ENCODE measurements at places on chromosomes 3 and 15.

- DNase-seq, result no peak
Observed at GRCh38 chr3:156646958-156647357, 27.4 kb upstream of the TIPARP start.

DNA sequence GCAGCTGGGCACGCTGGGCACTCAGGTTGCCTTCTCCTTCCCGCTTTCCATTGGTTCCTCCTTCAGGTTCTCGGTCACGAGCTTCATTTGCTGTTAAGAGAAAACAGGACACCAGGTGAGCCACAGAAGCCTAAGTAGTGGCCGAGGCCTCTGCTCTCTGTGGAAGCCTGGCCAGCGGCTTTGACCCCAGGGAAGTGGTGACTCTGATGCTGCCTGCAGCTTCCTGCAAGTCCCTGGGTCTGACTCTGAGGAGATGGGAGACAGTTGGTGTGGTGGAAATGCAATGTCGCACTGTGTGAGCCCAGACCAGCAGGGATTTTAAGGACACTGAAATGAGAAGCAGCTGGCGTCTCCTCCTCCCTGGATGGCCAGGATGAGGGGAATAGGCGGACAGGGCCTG is 80.5 kb downstream of the SNRK start:
- no peak for DNase-seq

DNA sequence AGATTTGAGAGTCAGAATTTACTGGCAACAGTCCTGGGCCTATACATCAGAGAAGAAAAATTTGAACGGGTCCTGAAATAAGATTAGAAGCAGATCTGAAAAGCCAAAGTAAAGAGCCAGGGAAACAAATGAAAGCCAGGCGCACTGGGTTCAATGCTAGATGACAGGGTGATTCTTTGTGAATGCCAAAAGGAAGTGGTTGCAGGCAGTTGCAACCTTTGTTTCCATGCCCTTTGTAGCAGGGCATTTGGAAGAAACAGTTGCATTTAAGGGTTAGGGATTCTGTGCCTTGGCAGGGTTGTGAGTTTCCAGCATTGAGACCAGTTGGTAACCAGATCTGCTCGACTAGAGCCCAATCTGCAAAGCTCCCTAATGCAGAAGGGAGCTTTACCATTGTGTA is 36.4 kb upstream of the MTHFS start:
- no peak for DNase-seq

DNA sequence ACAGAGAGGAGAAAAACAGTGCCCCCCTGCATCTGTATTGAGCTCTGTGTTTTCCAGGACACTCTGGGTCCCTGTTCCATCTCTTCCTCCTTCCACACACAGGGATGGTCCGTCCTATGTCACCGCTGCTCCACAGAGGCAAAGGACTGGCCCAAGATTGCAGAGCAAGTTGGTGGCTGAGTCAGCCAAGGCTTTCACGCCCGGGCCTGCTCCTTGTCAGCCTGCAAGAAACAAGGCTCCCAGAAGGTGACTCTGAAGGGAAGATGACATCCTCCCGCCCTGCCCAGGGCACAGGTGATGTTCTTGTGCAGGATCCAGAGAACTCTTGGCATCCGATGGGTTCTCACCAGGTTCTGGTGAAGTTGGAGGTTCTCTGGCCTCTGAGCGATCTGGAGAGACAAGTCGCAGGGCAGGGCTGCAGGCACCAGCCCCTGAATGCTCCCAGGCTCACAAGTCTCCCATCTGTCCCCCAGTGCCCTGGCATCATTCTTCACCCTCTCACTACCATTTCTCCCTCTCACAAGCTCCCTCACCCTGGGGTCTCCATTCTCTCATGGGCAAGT is 138.6 kb downstream of the MEGF11 start:
- DNase-seq, result no peak

DNA sequence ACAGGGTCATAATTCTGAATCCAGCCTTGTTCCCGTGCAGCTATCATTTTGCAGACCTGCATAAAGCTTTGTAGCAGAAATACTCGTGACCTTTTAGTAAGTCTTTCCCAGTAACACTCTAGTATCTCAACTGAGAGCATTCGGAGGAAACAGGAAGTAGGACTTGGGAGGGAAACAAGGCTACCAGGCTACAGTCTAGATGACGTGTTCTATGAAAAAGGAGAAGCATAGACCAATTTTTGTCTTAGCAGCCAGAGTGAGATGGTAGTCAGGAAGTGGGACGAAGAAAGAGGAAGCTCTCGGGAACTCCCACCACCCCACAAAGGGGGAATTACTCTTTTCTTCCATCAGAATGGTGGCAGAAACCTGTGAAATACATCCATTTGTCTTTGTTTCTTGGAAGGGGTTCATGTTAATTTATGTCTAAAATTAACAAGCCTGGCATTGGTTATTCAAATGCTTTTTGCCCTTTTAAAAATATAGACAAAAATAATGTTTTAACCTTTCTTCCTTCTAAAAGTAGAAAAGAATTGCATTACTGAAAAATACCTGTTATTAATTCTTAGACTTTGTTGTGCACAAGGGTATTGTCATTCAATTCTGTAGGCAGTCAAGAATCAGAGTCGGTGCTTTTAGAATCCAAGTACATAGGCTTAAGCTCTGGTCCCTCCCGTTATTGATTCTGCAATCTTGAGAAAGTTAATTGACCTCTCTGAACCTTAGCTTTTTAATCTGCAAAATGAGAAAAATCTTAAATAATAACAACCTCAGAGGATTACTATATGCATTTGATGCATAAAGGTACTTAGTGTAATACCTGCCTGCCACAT is 1.6 kb upstream of the SUCNR1 start:
- DNase-seq, result no peak

- no peak for DNase-seq
Observed at GRCh38 chr15:73991260-73991659, 835 bp downstream of the STOML1 start.

- no peak for DNase-seq
Observed at GRCh38 chr3:129732200-129732876, 125.9 kb upstream of the PLXND1 start.

DNA sequence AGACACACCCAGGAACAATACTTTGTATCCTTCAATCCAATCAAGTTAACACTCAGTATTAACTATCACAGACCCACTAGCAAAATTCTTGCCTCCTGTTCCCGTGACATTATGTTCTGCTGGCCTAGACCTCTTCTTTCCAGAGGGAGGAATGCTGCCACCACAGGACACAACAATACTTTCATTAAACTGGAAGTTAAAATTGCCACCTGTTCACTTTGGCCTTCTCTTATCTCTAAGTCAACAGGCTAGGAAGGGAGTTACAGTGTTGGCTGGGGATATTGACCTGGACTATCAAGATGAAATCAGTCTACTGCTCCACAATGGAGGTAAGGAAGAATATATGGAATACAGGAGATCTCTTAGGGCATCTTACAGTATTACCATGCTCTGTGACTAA is 1000.4 kb upstream of the GBE1 start:
- no peak for DNase-seq

DNA sequence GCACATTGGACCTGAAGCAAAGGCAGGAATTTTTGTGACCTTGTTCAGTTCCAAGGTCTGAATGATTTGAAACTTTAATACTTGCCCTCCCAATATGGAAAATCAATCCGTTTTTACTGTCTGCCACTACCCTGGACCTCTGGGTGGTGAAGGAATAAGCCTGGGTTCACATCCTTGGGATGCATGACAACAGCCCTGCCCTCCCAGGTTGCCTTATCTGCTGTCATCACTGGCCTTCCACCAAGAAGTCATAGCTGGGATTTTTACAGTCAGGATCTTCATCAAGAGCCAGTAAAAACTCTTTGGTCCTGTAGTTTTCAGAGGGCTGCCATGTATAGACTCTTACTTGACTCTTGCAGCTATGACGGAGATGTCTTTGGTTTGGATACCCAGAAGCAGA is 128.6 kb downstream of the MYLK start:
- DNase-seq, result no peak

- no peak for DNase-seq
Observed at GRCh38 chr3:32062950-32063582, 43.4 kb upstream of the GPD1L start.

- no peak for DNase-seq
Observed at GRCh38 chr15:74835312-74835823, 7.6 kb downstream of the ULK3 start.

GRCh38 chr3:155026999-155027591 is 53.0 kb upstream of the MME start:
- no peak for DNase-seq

DNA sequence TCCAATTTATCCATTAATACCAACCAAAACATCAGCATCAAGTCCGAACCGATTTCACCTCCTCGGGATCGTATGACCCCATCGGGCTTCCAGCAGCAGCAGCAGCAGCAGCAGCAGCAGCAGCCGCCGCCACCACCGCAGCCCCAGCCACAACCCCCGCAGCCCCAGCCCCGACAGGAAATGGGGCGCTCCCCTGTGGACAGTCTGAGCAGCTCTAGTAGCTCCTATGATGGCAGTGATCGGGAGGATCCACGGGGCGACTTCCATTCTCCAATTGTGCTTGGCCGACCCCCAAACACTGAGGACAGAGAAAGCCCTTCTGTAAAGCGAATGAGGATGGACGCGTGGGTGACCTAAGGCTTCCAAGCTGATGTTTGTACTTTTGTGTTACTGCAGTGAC is 20.8 kb downstream of the LYSMD4 start:
- no peak for DNase-seq

DNA sequence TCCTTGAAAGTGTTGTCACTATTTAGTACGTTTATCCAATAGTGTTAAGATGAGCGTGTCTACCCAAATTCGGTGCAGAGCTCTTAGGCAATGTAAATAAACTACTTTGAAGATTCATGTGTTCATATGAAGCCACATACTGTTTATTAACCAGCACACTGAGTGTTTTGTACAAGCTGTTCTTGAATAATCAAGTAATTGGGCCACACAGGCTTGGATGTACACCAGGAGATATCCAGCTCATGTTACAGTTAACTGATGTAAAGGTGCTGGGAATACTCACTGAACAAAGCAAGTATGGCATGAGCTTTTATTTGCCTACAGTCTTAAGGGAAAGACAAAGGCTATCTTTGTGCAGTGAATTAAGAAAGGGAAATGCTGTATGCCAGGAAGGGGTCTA is 632 bp upstream of the DHX36 start:
- no peak for DNase-seq

DNA sequence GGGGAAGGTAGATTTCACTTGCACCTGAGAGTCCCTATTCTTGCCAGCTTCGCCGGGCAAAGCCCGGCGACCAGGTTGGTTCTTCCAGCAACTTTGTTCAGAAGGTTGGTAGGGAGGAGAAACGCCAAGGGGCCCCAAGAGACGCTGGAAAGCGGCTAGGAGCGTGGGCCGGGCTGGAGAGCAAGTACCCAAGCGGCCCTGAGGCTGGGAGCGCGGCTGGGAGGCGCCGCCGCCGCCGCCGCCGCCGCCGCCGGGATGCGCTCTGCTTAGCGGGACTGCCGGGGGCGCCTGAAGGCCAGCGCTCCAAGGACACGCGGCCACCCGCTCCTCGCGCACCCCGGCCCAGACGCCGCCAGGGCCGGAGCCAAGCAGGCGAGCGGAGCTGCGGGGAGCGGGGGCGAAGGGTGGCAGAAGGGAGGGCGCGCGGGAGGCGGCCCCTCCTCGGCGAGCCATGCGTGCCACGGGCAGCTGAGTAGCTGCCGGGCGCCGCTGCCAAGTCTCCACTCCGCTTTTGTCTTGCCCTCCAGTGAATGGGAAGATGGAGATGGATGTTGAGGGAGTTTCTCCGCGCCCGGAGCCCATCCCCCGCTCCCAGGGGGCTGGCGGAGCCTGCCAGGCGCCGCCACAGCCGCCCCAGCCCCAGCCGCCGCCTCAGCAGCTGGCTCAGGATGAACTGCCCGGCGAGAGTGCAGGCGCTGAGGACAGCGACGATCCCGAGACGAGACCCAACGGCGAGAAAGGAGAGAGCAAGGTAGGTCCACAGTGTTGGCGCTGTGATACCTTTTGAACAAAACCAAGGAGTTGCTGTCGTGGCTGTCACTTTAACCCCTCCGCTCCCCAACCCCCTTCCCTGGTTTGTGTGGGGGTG is 227.4 kb upstream of the AZI2 start:
- no peak for DNase-seq

- DNase-seq, result no peak
Observed at GRCh38 chr3:185931777-185932612, 5.8 kb downstream of the TRA2B start.

GRCh38 chr15:81901319-81901718 is 144.5 kb downstream of the MEX3B start:
- DNase-seq, result no peak

- DNase-seq, result no peak
Observed at GRCh38 chr3:126517291-126517951, at the start of gene UROC1. Gene UROC1 (minus strand): TSS chr3:126517773. CDS start chr3:126517719, 54 bp downstream.

DNA sequence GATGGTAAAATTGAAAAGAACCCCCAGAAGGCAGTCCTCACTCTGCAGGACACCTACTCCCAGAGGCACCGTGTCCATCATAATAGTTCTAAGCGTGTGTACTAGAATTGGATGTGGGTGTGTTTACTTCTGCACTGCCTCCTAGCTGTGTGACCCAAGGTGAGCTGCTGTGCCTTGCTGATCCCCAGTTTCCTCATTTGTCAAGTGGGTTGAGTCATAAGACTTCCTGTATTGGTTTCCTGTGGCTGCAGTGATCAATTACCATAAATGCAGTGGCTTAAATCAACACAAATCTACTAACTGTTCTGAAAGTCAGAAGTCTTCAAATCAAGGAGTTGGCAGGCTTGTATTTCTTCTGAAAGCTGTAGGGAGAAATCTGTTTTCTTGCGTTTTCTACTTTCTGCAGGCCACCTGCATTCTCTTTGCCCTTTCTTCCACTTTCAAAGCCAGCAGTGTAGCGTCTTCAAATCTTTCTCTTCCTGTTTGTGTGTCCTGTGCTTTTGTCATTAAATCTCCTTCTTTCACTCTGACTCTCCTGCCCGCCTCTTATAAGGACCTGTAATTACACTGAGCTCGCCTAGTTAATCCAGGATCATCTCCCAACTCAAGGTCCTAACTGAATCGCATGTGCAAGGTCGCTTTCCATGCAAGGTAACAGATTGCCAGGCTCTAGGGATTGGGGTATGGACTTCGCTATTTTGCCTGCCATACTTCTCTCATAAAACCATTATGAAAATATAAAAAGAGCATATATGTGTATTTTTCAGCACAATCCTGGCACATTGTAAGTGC is 59.0 kb downstream of the RORA start:
- no peak for DNase-seq

GRCh38 chr15:44798826-44799225 is 62.5 kb downstream of the TRIM69 start:
- DNase-seq, result no peak

GRCh38 chr3:184059424-184059823 is 6.6 kb downstream of the HTR3C start:
- no peak for DNase-seq

GRCh38 chr3:30475038-30475808 is 131.2 kb upstream of the TGFBR2 start:
- no peak for DNase-seq

DNA sequence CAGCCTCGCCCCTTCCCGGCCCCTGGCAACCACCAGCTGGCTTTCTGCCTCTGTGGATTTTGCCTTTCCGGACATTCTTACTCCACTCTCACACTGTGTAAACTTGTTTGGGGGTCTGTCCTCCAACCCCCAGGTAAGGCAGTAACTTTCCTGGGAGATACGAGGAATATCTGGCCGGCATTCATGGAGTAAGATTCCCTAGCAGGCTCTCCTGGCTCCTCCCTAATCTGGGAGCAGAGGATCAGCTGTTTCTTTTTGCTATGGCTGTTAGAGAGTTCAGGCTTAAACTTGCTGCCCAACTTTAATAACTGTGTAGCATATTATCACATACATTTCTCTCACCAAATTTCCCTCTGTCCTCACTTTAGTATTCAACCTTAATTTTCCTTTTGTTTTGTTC is 64.3 kb downstream of the IGF2BP2 start:
- no peak for DNase-seq
